NCI-H1092 treated with DMSO at 0.1 percent for 48 hours (cell line): ENCODE measurements at places on chromosomes 12 and 14.

GRCh38 chr14:54188064-54188666 is 208.6 kb upstream of the CDKN3 start:
- DNase-seq: no peak

DNA sequence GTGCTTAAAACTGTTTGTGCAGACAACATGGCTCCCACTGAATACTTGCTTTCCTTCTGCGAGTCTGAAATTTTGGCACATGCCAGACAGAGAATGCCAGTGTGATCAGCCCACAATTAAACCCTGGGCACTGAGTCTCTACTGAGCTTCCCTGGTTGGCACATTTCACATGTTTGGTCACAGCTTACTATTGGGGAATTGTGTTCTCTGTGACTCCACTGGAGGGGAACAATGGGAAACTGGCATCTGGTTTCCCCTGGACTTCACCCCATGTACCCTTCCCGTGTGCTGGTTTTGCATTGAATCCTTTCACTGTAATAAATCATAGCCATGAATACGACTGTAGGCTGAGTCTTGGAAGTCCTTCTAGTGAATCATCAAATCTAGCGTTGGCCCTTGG is 64.9 kb downstream of the EFCAB11 start:
- no peak for DNase-seq

DNA sequence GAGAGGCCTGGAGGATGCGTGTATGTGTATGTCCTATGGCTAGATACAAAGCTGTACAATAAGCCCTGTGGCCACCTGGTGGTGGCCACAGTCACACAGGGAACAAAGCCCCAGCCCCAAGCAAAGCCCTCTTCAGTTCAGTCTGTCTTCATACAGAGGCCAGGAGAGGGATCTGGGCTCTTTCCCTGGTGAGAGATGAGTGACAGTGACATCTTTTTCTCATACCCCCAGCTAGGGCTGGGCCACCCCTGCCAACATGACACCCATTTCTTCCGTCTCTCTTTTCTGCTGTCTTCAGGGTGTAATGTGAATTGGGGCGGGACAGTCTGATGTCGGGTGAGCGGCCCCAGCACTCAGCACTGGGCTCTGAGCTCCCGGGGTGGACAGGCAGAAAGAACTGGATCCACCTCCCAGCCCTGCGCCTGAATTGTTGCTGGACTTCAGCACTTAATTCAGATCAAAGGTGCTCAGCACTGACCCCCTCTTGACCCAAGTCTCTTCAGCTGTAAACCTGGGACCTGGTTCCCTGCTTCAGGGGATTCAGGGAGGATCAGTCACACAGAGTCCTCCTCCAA is 59.8 kb downstream of the SERPINA3 start:
- no peak for DNase-seq

DNA sequence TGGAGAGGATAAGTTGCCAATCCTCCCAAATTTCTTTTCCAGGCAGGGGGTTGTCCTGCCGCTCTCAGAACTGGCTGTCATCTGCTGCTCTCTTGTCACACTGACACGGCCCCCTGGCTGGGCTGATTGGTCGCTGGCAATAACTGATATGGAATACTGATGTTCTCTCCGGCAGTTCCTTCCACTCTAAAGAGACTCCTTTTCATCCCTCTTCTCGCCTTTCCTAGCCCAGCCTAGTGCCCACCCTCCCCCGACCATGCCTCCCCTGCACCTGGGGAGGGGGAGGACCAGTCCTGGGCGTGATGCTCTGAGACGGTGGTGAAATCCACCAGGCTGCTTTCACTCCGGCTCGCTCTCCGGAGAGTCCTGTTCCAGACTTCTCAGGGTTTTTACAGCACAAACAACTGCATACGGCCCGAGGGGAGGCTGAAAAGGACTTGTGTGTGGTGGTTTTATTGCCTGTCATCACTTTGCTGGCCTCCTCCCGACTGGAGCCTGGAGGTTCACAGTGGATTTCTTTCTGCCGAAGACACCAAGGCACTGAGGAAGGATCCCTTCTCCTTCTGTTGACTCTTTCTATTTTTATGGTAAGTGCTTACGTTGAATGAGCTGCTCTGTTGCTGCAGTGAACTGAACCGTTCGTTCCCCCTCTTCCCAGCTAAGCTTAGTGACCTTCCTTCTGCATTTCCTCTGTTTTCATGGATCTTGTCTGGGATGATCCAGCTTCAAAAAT is at the start of gene ANO4:
ANO4 (plus strand) TSS at position 336 of the 733 bp plus-strand sequence. CDS start 107,010 bp downstream, outside the sequence.
- DNase-seq: peak; percentile 12
